ENCODE measurements at places on chromosomes 7 and 10.

GRCh38 chr7:47132471-47132870, 449.4 kb downstream of the TNS3 start:
- no peak for DNase-seq

DNA sequence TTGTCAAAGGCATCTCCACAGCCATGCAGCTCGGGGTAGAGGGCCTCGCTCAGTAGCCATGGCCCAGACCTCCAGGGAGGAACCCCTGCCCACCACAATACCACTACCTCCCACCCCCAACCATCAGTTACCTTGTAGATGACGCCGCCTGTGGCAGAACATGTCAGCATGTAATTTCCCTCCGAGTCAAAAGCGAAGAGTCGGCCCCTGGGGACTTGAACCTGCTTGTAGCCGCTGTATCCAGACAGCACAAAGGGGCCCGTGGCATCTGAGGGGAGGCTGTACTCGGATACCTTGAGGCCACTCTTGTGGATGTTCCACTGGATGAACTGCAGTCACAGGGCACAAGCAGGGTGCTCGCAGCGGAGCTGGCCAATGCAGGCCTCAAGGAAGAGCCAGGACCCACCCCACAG, 16.3 kb upstream of the CYREN start:
- no peak for DNase-seq

DNA sequence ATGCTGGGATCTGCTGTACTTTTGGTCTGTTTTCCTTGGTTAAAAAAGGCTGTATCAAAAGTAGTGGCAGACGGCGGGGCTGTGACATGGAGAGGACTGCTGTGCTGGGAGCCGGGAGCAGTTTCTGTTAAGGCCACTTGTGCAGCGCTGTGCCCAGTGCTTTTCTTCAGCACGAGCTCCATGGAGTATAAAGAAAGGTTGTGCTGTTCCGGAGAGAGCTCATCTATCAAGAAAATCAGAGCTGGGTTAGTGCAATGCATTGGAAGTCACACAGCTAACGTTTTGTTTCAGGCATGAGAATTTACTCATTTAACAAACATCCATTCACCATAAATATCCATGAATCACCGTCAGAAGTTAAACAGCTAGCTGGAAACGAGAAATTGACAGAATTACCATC, 62.0 kb downstream of the KIAA1549 start:
- DNase-seq = no peak

DNA sequence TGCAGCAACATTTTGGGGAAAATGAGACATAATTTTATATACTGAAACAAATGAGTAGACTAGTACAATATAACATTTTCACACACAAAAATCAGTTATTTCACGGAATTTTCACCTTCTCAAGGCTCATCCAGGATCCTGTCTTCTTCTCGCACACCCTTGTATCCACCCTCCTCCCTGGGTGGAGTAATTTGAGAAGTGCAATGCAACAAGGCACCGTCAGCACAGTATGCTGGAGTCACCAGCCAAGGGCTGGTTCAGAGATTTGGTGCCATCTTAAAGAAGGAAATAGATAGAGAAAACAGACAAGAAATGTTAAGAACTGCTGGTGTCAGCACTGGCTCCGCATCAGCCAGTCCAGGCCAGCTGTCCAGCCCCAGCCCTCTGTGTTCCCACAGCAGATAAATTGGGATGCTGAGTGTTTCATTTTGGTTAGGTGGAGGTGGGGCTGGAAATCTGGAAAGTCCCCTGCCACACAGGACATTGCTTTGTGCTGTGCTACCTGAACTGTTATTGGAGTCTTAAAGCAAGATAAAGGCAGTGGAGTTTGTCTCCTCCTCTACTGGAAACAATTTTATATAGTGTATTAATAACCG, 176.1 kb downstream of the ABCA13 start:
- no peak for DNase-seq

DNA sequence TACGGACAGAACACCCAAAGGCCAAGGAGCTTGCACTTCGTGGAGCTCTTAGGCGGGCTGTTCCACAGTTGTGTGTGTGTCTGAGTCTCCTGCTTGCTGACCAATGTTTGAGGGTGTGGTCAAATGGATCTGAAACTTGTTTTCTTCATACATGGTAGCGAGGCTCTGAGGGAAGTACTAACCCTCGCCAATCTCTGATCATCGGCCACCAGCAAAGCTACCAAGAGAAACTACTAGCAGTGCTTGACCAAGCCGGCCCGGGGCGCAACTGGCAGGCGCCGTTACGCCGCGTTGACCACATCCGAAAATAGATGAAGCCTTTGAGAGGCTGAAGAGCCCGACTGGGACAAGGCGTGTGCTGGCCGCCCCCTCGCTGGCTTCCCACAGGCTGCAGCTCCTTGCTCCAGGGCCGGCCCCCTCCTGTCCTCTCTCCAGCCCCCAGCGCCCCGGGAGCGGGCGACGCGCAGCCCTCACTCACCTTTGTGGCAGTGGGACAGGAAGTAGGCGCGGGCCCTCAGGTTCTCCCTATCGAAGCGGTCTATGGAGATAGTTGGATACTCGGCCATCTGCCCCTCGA, 384 bp downstream of the DCLRE1C start:
- no peak for DNase-seq

DNA sequence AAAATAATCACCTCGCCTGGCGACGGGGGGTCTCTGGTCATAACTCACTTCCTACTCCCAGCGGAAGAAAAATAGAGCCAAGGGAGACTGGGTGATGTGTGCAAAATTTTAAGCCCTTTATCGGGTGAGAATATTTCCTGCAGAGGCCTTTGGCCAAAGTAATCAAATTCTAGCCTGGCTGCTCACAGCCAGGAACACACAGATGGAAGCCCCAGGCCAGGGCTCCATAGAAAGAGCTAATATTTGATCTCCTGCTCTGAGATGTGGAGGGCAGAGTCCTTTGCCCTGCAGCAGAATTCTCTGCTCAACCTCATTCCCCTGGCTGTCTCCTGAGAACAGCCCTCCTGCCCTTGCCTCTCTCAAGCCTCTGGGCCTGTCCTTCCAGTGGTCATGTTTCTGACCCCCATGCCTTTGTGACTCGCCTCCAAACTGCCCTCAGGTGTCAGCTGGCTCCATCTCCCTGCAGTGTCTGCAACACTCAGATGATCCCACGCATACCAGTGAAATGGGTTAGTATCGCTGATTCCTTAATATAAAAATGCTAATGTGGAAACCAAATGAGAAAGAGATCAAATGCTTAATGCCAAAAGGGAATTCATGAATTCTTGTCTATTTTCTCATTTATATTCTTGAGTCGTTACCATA, 34.5 kb downstream of the FRMD4A start:
- no peak for DNase-seq

DNA sequence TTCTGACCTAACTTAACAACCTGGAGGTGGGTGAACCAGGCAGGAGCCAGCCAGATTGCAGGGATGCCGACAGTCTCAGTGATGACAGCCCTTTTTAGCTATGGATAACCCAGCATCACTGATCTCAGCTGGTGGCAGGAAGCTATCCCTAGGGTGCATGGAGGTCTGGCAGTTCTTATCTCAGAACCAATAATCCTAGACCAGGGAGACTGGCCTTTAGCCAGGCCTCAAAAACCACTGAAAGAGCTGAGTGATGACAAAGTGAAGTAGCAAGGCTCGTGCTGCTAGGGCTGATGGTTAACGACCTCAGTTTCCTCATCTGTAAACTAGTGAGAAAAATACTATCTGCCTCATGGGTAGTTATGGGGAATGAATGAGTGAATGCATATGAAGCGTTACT, 112.5 kb downstream of the RALA start:
- no peak for DNase-seq

- DNase-seq = no peak
These were observed 7.3 kb downstream of the SLC16A9 start for GRCh38 chr10:59702347-59702746.

DNA sequence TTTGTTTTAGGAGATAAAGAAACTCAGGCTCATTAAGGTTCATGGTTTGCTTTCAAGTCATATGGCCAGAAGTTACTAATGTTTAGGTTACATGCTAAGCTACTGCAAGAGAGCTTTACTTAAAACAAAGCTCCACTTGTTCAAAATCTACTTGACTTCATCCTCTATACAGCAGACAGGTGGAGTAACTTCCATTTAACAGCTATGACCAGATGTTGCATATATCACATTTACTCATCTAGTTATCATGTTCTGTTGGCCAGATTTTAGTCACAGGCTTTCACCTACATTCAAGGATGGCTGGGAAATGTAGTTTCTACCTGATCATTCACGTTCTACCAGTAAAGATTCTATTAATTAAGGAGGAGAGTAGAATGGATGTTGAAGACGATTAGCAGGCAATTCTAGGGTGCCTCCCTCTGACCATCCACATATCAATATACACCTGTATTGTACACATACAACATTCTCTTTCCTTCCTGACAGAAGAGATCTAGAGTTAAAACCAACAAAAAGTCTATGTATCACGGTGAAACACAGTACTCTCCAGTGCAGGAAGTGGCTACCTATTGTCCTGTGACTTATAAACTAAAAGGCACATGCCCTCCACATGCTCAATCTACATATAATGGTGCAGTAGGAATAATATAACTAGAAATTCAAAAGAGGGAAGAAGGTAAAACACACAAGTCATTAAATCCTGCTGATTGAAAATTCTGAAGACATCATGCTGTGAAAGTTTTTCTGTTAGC, 488.0 kb downstream of the MDFIC start:
- no peak for DNase-seq

DNA sequence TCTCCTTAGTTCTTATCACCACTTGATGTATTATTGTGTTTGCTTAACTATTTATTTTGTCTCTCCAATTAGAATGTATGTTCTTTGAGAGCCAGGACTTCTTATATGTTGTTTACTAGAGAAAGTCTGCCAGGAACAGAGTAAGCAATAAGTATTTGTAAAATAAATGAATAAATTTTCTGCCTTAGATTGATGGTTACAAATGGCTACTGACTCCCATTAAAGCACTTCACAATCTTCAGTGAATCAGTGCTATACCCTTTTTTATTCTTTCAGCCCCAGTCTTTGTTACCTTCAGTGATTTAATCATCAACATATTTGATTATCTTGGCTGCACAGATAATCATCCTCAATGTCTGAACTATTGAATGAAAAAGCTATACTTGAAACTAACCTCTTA, 197.1 kb upstream of the TMEM196 start:
- DNase-seq = no peak

- no peak for DNase-seq
These were observed 21.5 kb downstream of the POLL start for GRCh38 chr10:101566333-101567164.

DNA sequence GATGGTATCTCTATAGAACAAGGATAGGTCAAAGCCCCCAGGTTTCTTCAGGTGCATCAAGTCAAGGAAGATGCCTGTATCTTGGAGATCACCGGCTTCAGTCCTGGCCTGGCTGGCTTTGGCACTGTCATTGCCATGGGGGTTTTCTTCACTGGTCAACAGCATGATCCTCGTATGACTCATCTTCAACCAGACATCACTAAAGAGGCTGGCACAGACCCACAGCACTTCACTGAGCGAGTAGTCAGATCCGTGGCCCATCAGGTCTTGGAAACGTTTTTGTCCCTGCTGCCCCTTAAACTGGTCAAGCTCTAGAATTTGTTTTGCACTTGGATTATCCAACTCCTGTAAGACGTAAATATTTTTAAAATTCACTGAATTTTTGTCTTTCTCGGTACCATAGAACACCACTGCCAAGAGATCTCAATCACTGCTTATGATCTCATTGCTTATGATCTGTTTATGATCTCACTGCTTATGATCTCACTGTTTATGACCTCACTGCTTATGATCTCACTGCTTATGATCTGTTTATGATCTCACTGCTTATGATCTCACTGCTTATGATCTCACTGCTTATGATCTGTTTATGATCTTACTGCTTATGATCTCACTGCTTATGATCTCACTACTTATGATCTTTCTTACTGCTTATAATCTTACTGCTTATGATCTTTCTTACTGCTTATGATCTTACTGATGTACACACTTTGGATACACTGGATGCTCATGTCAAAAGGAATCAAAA, 135.2 kb downstream of the CYP26A1 start:
- no peak for DNase-seq

- no peak for DNase-seq
These were observed 34.4 kb upstream of the DYNC1I1 start for GRCh38 chr7:95737828-95738505.

GRCh38 chr7:130903358-130903974, 169.5 kb upstream of the KLF14 start:
- no peak for DNase-seq

DNA sequence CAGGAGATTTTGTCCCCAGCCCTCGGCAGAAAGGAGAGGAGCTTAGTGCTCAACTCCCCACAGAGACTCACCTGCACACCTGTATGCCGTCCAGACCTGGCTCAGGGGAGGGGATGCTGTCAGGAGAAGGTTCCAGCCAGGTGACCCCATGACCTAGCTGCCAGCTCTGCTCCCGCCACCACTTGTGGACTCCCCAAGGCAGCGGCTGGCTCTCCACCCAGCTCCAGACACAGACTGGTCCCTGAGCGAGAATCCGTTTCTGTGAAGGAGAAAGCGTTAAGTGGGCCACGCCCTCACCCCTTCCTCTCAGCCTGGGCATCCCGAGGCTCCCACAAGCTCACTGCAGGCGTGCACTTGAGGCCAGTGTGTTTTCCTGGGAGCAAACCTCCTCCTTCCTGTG, 76.4 kb downstream of the RGS10 start:
- DNase-seq = no peak

DNA sequence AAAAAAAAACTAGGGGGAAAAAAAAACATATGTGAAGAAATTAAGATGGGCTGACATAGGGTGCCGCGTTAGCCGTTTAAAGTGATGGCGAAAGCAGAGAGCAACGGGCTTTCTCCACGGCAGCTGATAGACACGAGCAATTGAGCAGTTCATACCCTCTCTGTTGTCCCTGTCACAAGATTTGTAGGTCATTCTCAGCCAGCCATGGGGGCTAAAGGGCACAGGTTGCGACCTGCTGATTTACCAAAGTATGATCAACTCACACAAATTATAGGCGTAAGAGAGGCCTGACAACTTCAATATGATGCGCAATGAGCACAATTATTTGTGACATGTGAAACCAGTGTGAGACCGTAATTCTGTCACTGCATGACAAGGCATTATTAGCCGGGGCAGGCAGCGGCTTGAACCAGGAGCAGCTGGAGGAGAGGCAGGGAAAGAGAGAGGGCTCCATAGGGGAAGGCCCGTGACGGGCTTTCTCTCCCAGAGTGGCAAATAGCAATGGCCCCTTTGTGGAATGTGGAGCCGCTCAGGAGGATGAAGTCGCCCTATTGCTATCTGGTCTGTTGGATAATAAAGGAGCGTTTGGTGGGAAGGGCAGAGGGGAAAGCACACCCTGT, 195.1 kb upstream of the HABP2 start:
- DNase-seq = no peak

All from activated naive CD4-positive, alpha-beta T cell treated with anti-CD3 and anti-CD28 coated beads, Interleukin-2, amount 50 U/mL, for 16 hours (primary cell).